ENCODE measurements at places on chromosomes 13 and 19.

DNA sequence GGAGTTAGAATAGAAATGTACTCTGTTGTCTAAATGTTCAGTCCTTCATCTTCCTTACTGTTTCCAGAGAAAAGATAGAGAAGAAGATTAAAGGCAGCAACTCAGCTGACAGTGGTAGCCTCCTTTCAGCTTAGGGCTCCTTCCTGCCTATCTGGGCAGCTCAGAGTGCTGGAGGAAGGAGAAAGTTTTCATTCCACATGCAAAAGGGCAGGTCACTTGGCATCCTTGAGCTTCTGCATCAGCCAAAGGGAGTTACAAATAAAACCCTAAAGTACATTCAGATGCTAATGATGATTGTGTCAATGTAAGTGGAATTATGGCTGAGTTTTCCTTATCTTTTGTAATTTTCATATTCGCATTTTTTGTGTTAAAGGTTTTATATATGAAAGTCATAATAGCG, 58.9 kb downstream of the ESD start:
- H3K4me1 ChIP-seq = no peaks in the 10 kb centered on the region
- H3K4me3 ChIP-seq = no peak overlapping the region
- no peak overlapping the region for H3K27ac ChIP-seq
- H3K27me3 ChIP-seq = no peaks in the 10 kb centered on the region

DNA sequence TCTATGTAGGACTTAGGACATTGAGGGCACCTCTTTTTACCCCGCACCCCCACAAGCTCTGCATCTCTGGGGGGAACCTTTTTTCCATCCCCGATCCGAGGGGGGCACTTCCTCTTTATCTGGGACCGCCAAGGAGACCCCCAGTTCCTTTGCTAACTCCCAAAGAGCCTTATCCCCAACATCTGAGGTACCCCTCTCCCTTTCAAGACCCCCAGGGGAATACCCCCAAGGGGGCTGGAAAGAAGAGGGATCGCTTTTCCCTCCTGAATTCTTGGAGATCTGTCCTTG, 1.1 kb downstream of the TNFSF9 start:
- H3K4me1 ChIP-seq = peaks cover 6% of the 10 kb centered on the region
- no peak for DNase-seq
- no peaks in the 10 kb centered on the region for H3K36me3 ChIP-seq
- H3K27ac ChIP-seq = no peak overlapping the region

- H3K4me3 ChIP-seq = no peak overlapping the region
- H3K27ac ChIP-seq = no peak overlapping the region
- no peaks in the 10 kb centered on the region for H3K4me1 ChIP-seq
- H3K36me3 ChIP-seq = no peaks in the 10 kb centered on the region
These were observed 3.5 kb upstream of the CYP2S1 start for GRCh38 chr19:41189425-41190065.

DNA sequence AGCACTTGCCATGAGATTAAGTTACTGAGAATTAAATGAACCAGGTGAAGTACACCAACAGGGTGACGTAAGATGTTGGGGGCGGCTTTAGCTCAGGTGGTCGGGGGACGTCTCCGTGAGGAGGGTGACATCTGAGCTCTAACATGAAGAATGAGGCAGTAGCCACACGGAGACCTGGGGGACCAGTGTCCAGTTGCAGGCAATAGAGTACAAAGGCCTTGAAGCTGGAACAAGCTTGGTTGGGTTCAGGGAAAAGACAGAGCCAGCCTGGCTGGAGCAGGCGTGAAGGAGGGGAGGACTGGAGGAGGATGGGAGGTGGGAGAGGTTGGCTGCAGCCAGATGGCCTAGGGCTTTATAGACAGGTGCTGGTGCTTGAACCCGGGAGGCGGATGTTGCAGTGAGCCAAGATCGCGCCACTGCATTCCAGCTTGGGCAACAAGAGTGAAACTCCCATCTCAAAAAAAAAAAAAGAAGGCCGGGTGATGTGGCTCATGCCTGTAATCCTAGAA, 1.6 kb downstream of the SPINT2 start:
- DNase-seq = no peak
- H3K27ac ChIP-seq = no peak overlapping the region

DNA sequence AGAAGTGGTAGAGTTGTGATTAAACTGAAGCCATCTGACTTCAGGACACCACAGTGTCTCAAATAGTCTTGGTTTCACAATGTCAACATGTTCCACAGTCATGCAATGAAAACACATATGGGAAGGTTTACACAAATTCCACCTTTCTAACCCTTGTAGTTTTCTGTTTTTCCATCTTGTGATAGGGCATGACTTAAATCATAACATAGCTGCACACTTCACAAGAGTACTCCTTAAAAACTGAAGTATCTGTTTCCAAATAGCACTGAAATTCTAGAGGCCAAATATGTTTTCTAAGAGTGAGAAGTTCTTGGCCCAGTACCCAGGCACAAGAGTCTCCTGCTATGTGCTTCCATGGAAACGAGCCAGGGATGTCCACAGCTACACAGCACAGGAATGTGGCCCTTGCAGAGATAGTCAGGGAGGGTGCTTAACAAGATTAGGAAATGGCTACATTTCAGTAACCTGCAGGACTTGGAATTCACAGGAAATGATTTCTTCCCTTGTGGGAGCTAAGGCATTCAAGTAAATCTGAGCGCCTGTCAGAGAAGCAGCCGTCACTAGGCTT, 269.1 kb downstream of the NDFIP2 start:
- no peaks in the 10 kb centered on the region for H3K36me3 ChIP-seq
- no peak overlapping the region for H3K27ac ChIP-seq
- DNase-seq = peak; percentile 69
- no peak overlapping the region for H3K4me3 ChIP-seq
- H3K27me3 ChIP-seq = no peaks in the 10 kb centered on the region

DNA sequence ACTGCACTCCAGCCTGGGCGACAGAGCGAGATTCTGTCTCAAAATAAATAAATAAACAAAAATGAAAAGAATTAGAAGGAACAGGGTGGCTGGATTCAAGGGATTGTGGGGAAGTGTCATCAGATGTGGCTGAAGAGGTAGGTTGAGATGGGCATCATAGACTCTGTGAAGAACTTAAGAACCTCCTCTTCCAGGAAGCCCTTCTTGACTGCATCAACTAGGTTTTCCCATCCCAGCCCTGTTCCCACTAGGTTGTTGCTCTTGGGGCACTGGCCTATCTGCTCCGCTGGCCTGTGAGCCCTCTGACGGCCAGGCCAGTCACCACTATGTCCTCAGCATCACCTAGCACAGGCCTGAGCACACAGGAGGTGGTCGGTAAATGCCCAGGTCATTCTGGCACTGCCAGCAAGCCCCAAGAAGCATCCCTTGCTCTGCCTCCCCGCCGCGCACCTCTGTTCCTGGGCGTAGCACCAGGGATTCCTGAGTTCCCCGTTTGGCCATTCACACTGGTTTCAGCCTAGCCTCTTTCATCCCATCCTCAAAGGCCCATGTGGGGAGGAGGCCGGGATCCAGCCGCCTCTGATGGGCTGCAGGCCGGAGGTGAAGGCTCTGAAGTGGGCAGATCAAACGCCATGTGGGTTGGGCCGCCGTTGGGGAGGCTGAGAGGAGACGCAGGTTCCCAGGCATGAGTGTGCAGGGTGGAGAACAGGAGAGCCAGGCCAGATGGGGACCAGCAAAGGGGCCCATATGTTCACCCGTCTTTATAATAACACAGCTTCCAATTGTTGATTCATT, 27.6 kb upstream of the SLC1A5 start:
- H3K4me1 ChIP-seq = no peaks in the 10 kb centered on the region
- DNase-seq = no peak
- no peak overlapping the region for H3K27ac ChIP-seq
- no peaks in the 10 kb centered on the region for H3K27me3 ChIP-seq
- no peaks in the 10 kb centered on the region for H3K36me3 ChIP-seq

DNA sequence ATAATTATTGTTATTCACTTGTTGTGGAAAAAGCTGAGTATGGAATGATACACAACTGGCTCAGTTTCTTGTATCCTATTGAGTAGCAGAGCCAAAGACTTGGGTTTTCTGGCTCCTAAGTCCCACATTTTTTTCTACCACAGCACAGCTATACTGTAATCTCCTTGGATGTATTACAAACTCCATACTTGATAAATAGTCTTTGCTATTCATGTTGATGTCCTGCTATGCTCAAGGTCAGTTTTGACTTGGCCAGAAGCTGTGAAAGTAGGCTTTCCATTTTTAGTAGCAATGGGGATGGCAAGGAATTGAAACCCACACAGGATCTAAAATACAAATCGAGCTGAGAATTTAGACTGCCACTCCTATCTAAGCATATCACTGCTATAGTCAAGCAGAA, 79.1 kb downstream of the B3GLCT start:
- peaks cover 3% of the 10 kb centered on the region for H3K36me3 ChIP-seq
- no peak overlapping the region for H3K4me3 ChIP-seq
- H3K4me1 ChIP-seq = no peaks in the 10 kb centered on the region
- H3K27me3 ChIP-seq = no peaks in the 10 kb centered on the region

DNA sequence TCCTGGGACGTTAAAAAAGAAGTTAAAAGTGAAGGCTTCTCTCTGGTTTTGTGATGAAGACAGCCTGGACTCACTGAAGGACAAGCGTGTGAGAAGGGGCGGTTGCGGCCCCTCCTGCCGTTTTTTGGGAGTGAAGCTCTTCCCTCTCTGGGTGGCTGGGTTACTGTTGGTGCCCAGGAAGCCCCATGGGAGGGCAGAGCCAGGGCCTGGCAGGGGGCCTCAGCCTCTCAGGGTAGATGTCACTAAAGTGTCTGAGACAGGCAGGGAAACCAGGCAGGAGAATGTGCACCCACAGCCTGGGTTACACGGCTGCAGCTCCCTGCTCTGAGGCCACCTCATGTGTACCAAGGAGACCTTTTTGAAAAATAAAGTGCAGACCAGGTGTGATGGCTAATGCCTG, 1.5 kb upstream of the WDR88 start:
- no peaks in the 10 kb centered on the region for H3K36me3 ChIP-seq
- no peak overlapping the region for H3K27ac ChIP-seq
- H3K27me3 ChIP-seq = no peaks in the 10 kb centered on the region
- no peak overlapping the region for H3K4me3 ChIP-seq

GRCh38 chr13:33816912-33817311, 1.0 kb upstream of the RFC3 start:
- H3K27ac ChIP-seq = no peak overlapping the region
- H3K4me1 ChIP-seq = no peaks in the 10 kb centered on the region
- no peaks in the 10 kb centered on the region for H3K36me3 ChIP-seq
- DNase-seq = no peak
- H3K27me3 ChIP-seq = no peaks in the 10 kb centered on the region
- no peak overlapping the region for H3K4me3 ChIP-seq

DNA sequence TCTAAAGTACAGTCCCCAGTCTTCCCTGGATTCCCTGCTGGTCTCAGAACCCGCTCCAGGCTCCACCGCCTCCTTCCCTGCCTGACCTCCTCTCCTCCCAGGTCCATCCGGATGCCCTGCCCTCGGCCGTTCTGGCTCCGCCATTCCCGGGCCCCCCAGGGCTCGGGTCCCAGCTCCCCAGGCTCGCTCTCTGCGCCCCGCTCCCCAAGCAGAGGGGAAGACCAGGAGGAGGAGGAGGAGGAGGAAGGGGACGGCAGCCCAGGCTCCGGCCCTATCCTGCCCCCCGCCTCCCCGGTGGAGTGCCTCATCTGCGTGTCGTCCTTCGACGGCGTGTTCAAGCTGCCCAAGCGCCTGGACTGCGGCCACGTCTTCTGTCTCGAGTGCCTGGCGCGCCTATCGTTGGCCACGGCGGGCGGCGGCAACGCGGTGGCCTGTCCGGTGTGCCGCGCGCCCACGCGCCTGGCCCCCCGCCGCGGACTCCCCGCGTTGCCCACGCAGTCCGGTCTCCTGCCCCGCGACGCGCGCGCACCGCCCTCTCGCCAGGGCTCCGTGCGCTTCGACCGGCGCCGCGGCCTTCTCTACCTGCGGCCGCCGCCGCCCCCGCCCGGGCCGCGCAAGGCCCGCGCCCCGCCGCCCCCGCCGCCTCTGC, 647 bp downstream of the RNF225 start:
- DNase-seq = no peak
- H3K4me1 ChIP-seq = peaks cover 12% of the 10 kb centered on the region
- no peaks in the 10 kb centered on the region for H3K36me3 ChIP-seq
- no peak overlapping the region for H3K27ac ChIP-seq

DNA sequence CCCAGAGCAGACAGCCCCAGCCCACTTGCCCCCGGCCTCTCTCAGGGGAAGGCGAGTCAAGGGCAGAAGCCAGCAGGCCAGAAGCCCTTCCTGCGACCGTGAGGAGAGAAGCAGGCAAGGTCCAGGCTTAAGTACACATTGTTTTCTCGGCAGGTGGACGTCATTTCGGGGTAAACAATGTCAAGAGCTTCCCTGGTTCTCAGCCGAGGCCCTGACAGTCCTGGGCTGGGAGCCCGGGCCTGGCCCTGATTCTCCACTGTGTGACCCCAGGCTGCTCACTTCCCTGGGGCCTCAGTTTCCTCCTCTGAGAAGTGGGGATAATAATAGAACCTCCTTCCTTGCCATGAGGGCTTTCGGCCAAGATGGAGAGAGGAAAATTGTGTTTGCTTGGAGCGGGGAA, 19.4 kb downstream of the PLVAP start:
- H3K4me3 ChIP-seq = no peak overlapping the region
- DNase-seq = no peak
- peak overlapping the region; percentile 57 for H3K27ac ChIP-seq
- no peaks in the 10 kb centered on the region for H3K36me3 ChIP-seq

- H3K4me1 ChIP-seq = no peaks in the 10 kb centered on the region
- no peak for DNase-seq
- H3K27me3 ChIP-seq = peaks cover 10% of the 10 kb centered on the region
- no peak overlapping the region for H3K4me3 ChIP-seq
- no peaks in the 10 kb centered on the region for H3K36me3 ChIP-seq
These were observed 15.2 kb upstream of the ERCC2 start for GRCh38 chr19:45385392-45386221.

GRCh38 chr19:43416951-43417623, 2.4 kb downstream of the TEX101 start:
- no peaks in the 10 kb centered on the region for H3K27me3 ChIP-seq
- no peaks in the 10 kb centered on the region for H3K36me3 ChIP-seq
- H3K4me1 ChIP-seq = no peaks in the 10 kb centered on the region

GRCh38 chr19:50555450-50556281, 12.6 kb downstream of the LRRC4B start:
- H3K27ac ChIP-seq = no peak overlapping the region
- H3K36me3 ChIP-seq = no peaks in the 10 kb centered on the region
- H3K4me1 ChIP-seq = peaks cover 3% of the 10 kb centered on the region

- H3K4me1 ChIP-seq = no peaks in the 10 kb centered on the region
- H3K4me3 ChIP-seq = no peak overlapping the region
- H3K27me3 ChIP-seq = peaks cover 1% of the 10 kb centered on the region
- no peak for DNase-seq
- H3K36me3 ChIP-seq = no peaks in the 10 kb centered on the region
These were observed 11.1 kb downstream of the GJA3 start for GRCh38 chr13:20149762-20150161.

DNA sequence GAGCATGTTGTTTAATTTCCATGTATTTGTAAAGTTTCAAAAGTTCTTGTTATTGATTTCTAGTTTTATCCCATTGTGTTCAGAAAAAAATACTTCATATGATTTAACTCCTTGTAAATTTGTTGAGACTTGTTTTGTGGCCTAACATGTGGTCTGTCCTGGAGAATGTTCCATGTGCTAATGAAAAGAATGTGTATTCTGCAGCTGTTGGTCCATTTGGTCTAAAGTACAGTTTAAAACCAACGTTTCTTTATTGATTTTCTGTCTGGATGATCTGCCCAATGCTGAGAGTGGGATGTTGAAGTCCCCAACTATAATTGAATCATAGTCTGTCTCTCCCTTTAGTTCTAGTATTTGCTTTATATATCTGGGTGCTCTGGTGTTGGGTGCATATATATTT, 34.9 kb upstream of the TPP2 start:
- H3K36me3 ChIP-seq = no peaks in the 10 kb centered on the region
- H3K4me1 ChIP-seq = no peaks in the 10 kb centered on the region
- no peak overlapping the region for H3K27ac ChIP-seq
- no peaks in the 10 kb centered on the region for H3K27me3 ChIP-seq

GRCh38 chr13:42569576-42570344, 4.2 kb upstream of the TNFSF11 start:
- H3K4me1 ChIP-seq = no peaks in the 10 kb centered on the region
- H3K27me3 ChIP-seq = no peaks in the 10 kb centered on the region
- H3K36me3 ChIP-seq = no peaks in the 10 kb centered on the region
- no peak for DNase-seq
